ENCODE measurements at places on chromosomes 5 and 9.

DNA sequence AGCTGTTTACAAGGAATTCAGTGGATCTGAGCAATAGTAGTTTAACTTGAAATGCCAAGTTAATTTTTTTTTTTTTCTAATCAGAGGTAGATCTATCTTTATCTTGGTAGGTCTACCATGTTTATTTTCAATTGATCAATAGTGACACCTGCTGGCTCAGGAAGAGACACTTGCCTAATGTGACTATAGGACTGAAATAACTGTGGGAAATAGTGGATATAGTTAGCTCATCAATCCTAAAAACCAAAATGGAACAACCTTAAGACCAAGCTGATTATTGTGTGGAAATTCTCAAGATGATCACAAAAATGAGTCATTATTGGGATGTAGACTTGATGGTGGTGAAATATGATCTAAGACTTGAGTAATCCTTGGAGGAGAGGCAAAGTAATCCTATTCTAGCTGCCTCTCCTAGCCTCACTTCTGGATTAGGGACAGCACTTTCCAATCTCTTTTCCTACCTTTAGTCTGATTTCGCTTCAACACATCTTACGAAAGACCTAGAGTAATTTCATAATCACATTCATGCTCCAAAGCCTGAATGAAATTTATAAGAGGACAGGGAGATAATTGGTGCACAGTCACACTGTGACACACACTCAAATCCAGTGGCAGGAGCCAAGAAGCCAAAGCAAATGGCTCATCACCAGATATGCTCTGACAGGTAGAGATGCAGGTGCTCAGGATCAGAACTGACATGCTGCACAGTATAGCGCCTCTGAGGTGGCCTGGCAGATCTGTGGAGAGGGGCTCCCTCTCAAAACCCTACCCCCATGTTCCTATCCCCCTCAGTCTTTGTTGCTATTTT lies 156.3 kb downstream of the HMHB1 start:
- DNase-seq: peak; percentile 46

- DNase-seq: peak; percentile 70
Measured at GRCh38 chr5:18305288-18305924, 671.1 kb downstream of the TAF11L14 start.

- DNase-seq: no peak
Measured at GRCh38 chr5:168658394-168658793, 79.2 kb upstream of the PANK3 start.

DNA sequence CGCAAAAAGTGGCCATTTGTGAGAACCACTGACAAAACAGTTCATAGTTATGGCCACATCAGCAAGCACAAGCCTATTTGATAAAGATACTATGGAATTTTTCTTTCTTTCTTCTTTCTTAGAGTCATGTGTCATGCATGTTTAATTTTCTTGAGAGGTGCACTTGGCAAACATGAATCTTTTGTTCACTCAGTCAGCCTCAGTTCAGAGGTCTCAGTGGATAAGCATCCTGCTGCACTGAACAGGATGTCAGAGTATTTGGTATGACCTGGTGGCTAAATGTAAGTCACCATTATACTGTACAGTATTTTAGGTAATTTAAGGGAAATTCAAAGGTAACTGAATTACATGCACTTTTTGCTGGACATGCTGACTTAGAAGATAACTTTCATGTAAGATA lies 5.4 kb downstream of the NNT start:
- no peak for DNase-seq

DNA sequence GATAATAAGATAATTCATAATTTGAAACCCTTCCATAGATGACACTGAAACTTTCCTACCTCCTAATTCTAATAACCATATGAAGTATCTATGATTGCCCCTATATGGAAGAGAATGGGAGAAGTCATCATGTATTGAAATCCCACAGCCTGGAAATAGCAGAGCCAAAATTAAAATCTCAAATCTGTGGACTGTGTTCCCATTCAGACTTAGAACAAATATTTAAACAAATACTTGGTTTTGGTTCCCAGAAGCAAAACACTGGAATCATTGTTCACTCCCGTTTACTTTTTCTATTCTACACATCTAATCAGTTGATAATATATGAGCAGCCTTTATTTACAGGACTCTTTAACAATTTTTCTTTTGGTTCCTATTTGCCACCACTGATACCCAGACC lies 92.6 kb upstream of the PTPRD start:
- no peak for DNase-seq

GRCh38 chr5:177508837-177509236 lies 789 bp downstream of the DOK3 start:
- DNase-seq: peak; percentile 46

DNA sequence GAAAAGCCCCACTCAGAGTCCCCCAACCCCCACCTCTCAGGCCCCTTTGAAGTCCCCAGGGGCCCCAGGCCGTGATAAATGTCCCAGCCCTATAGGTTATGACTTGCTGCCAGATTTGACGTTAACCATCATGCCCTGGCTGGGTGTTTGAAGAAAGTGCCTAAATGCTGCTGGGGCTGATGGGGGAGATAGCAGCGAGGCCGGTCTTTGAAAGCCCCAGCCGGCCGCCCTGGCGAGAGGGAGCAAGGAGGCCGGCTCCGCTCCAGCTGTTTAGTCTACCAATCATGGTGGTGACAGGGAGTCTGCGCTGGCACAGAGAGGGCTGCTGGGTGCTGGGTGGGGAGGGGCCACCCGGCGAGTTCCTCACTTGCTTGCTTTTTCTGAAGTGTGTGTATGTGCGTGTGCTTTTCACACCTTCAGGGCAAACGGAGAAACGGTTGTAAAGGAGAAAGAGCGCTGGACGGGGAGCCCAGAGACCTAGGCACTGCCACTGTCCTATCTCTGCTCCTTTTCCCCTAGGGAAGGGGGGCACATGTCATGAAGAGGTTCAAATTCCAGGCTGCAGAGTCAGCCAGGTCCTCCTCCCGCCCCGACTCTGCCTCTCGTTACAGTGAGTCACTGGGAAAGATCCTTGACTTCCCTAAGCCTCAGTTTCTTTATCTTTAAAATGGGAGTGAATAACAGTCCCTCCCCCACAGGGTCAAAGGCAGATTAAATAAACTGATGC lies 126.1 kb upstream of the HAND1 start:
- DNase-seq: no peak

GRCh38 chr5:65073250-65073661 lies 304.5 kb downstream of the CWC27 start:
- DNase-seq: no peak

DNA sequence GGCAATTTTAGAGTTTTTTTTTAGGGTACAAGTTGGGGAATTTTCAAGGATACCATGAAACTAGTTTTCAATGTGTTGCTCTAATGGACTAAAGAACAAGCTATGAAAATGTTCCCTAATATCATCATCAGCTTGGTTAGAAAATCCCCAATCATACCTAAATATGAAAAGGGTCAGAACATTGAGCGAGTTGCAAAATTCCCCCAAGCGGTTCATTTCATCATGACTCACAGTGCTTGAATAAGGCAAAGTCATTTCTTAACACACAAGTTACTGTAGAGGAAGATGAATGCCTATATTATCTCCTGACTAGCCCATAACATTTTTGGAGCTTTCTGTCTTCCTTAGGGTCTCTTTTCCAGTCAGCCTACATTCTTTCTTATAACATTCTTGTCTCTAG lies 62.7 kb downstream of the ST8SIA4 start:
- peak; percentile 97 for DNase-seq

GRCh38 chr5:72434781-72435437 lies 72.3 kb downstream of the ZNF366 start:
- no peak for DNase-seq
